Stimulated activated CD8-positive, alpha-beta memory T cell treated with anti-CD3 and anti-CD28 coated beads, Interleukin-7, amount 100 ng/mL, for 24 hours (primary cell): ENCODE measurements at places on chromosomes 11 and 22.

GRCh38 chr11:1302461-1303125 lies 6.8 kb downstream of the TOLLIP start:
- DNase-seq, result no peak

GRCh38 chr11:132632641-132633124 lies 899.6 kb downstream of the OPCML start:
- DNase-seq, result no peak

- no peak for DNase-seq
Measured at GRCh38 chr11:36376009-36376887, 80.2 kb downstream of the PRR5L start.

- DNase-seq, result no peak
Measured at GRCh38 chr11:12094872-12095800, 15.3 kb upstream of the MICAL2 start.

DNA sequence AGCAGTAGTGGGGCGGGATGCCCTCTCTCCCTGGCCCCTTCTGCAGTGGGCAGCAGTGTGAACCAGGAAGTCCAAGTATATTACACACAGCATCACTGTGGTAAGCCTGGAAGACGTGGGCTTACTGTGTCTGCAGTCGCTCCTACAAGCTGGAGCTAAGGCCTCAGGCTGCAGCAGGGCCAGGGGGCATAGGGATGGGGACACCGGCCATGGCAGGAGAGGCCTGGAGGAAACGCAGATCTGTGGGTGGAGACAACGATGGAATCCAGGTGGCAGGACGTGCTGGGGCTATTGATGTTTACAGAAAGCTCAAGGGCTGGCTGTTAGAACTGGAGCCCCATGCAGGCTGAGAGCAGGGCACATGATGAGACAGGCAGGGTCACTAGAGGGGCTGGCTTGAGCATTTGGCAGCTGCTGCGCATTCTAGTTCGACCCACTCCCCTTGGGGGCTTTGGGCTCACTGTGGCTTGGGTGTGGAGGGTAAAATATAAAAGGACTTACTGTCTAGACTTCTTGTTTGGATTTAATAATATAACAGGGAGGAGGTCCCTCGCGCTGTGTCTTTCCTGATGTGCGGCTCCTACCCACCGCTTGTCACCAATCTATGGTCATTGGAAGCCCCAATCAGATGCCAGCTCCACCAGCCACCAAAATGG lies 539.5 kb downstream of the TBC1D22A start:
- DNase-seq, result no peak

- no peak for DNase-seq
Measured at GRCh38 chr22:39309364-39309861, 10.0 kb downstream of the RPL3 start.

DNA sequence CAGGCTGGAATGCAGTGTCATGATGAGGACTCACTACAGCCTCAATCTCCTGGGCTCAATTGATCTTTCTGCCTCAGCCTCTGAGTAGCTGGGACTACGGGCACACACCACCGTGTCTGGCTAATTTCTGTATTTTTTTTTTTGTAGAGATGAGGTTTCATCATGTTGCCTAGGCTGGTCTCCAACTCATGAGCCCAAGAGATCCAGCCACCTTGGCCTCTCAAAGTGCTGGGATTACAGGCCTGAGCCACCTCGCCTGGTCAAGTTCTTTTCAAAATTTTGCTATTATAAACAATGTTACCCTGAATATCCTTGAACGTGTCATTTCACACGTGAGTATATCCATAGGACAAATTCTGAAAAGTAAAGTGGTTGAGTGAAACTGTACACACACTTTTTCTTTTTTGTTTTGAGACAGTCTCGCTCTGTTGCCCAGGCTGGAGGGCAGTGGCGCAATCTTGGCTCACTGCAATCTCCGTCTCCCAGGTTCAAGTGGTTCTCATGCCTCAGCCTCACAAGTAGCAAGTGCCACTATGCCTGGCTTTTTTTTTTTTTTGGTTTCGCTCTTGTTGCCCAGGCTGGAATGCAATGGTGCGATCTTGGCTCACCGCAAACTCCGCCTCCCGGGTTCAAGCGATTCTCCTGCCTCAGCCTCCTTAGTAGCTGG lies 21.6 kb upstream of the EP300 start:
- DNase-seq, result no peak

GRCh38 chr22:38239101-38239761 lies 33.6 kb downstream of the TMEM184B start:
- no peak for DNase-seq

- peak; percentile 77 for DNase-seq
Measured at GRCh38 chr11:133956650-133957633, at the start of gene IGSF9B. Gene IGSF9B, minus strand, starts transcription at chr11:133956968. Its CDS starts 214 bp downstream, at chr11:133956754.

DNA sequence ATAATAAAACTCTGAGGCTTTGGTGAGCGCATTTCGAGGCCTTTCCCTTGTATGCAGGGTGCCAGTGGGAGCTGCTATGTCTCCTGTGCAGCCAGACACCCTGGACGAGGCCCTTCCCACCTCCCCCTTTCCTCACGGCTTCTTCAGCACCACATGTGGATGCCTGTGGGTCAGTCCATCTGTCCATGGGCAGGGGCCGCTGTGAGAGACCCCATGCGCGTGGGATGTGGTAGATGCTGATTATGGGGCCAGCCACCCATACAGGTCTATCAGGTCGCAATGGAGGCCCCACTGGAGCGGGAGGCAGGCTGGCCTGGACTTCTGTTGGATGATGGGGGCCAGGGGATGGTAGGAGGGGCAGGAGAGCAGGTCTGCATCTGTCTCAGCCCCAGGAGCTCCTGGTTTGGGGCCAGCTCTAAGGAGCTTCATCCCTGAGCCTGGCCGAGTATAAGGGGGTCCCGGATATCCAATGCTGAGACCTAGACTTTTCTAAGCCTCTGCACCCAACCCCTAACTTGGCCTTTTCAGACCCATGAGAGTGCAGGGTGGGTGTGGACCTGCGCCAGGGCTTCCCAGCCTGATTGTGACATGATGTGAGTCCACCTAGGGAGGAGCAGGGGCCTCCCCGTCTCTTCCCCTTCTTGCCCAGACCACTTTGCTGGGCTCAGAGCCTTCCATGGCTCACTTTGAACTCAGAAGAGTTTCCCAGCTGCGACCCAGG lies 14.0 kb upstream of the DGCR8 start:
- DNase-seq, result no peak

- no peak for DNase-seq
Measured at GRCh38 chr22:38569181-38569971, 607 bp downstream of the DMC1 start.

DNA sequence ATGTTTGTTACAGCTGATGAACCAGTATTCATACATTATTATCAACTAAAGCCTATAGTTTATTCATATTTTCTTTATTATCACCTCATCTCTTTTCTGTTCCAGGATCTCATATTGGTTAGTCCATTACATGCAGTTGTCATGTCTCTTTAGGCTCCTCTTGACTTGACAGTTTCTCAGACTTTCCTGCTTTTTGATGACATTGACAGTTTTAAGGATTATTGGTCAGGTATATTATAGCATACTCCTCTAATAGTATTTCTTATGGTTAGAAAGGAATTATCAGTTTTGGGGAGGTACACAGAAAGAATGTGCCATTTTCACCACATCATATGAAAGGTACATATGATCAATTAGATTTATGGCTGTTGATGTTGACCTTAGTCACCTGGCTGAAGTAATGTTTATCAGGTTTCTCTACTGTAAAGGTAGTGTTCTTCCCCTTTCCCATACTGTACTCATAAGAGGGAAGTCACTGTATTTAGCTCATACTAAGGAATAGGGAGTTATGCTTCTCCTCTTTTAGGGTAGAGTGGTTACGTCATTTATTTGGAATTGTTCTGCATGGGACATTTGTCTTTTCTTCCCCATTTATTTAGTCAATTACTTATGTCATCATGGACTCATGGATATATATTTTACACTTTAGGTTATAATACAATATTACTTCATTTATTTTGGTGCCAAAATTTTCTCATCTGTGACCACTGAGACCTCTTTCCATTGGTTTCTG lies 9.4 kb upstream of the ANO3 start:
- no peak for DNase-seq

DNA sequence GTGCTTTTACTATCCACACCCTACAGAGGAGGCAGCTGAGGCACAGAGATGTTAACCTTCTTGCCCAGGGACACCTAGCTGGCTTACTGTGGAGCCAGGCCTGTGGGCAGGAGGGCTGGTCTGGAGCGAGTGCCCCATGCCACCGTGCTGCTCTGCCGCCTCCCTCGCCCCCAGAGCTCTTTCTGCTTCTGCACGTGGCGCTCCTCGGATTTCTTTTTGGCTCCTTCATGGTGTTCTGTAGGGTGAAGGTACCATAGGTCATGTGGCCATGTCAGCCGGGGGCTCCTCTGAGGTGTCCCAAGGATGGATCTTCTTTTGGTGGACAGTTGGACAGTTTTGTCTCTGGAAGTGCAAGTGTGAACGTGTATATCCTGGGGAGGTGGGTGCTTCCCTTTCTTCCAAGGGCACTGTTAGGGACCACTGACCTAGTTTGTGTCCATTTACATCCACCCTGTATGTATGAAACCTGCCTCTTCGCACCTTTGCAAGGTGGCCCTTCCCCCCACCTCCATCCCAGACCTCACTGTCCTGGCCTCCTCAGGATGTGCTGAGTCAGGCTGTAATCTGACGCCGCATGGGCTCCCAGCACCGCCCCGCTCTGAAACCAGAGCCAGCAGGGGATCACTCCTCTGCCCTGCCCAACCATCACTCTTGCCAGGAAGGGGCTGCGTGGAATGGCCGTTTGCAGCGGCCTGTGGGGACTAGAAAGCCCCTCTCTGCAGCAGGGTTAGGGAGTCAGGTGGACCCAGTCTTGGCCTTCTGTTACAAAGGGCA lies 31.7 kb downstream of the POLR3H start:
- no peak for DNase-seq
